Cortex of kidney (tissue), 1 donor: ENCODE measurements at places on chromosomes 11 and 22.

DNA sequence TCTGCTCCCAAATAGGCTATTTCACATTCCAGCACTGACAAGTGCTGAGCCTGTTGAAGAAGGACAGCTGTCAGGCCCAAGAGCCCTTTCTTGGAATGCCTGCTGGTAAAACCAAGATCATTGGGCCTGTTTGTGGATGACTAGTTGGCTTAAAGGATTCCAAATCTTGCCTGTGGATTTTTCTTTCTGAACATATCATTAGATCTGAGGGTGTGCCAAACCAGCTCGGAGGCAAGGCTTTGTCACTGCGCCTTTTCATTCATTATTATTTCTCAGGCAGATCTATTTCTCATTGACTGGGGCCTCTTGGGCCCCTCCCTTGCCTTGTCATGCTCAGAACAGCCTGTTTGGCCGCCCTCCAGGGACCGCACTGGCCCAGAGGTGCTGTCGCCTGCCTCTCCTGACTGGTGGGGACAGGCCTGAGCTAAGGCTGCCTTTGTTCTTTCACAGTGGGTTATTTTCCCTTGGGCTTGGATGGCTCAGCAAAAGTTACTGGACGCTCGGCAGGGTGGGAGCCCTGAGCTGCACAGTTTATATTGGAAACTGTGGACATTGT, 222.7 kb upstream of the SESN3 start:
- no peak for DNase-seq

- no peak for DNase-seq
Observed at GRCh38 chr22:41947424-41948080, 600 bp upstream of the CENPM start.

DNA sequence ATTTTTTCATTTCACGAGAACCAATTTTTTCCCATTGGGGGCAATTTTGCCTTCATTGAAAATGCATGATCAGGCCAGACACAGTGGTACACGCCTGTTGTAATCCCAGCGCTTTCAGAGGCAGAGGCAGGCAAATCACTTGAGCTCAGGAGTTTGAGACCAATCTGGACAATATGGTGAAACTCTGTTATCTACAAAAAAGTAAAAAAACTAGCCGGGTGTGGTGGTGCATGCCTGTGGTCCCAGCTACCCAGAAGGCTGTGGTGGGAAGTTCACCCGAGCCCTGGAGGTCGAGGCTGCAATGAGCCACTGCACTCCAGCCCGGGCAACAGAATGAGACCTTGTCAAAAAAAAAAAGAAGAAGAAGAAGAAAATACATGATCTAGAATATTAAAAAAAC, 19.2 kb upstream of the UPK3A start:
- no peak for DNase-seq

DNA sequence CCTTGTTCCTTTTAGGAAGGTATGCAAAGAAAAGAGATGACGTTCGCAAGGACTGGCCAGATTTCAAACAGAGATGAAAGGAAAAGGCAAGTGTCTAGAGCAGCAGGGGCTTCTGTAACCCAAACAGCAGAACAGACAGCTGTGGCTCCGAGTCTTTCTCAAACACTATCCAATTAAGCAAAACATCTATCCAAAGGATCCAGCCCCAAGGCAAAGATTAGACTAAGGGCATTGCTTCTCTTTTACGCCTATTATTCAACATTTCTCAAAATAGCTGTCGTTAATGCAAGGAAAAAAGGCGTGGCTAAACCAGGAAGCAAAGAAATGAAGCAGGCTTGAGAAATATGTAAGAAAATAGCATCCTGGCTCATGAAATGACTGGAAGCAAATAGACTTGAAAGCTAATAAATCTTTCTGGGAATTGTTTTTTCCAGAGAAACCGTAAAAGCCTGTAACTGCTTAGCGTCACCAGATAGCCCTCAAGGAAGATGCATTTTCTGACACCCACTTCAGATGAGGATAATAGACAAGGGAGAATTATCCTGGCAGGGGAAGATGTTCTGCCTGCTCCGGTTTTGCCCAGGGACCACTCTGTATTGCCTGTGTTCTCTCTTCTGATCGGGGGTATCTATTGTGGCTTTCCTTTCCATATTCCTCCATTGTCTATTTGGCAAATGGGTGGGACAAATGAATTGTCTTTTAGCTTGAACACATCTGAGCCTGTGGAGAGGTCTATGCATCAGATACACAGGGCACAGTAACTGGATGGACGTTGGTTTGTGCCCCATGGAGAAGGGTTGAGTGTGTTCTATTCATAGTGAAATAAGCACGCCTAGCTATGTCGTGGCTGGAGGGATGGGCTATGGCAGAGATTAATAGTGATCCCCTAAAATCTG, 20.2 kb downstream of the C11orf96 start:
- DNase-seq, result no peak

DNA sequence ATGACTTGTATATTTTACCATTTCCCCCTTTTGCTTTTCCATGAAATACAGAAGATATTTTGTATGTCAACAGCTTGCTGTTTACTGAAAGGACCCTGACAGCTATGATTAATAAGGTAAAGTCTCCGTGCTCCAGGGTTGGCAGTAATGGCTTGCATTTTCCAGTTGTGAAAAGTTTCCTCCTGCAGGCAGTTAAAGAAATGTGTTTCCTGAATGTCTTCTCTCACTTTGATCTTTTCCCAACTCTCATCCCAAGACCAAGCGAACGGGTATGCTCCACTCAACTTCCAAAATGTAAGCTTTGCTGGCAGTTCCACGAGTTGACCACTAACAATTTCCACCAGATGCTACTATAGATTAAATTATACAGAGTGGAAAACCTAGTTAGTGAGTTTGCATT, 8.9 kb downstream of the FIBIN start:
- no peak for DNase-seq

- no peak for DNase-seq
Observed at GRCh38 chr11:70067036-70067435, 11.1 kb upstream of the ANO1 start.

- no peak for DNase-seq
Observed at GRCh38 chr11:79189601-79190000, 251.2 kb downstream of the TENM4 start.

DNA sequence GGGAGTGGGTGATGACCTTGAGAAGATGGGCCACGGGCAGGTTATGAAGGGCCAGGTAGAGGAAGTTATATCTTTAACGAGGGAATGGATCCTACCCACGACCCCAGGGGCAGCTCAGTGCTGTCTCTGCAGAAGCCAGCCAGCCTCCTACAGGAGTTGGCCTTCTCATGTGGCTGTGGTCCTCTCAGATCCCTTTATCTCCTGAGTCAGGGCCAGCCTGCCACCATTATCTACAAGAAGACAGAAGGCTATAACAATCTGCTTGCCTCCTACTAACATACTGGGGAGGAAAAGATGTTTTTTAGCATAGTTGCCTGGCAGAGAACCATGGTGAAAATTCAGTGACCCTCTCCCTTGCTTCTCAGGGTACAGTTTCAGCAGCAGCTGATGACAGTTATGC, 7.0 kb upstream of the YWHAH start:
- no peak for DNase-seq

GRCh38 chr22:25536589-25536988, 27.9 kb upstream of the GRK3 start:
- no peak for DNase-seq

DNA sequence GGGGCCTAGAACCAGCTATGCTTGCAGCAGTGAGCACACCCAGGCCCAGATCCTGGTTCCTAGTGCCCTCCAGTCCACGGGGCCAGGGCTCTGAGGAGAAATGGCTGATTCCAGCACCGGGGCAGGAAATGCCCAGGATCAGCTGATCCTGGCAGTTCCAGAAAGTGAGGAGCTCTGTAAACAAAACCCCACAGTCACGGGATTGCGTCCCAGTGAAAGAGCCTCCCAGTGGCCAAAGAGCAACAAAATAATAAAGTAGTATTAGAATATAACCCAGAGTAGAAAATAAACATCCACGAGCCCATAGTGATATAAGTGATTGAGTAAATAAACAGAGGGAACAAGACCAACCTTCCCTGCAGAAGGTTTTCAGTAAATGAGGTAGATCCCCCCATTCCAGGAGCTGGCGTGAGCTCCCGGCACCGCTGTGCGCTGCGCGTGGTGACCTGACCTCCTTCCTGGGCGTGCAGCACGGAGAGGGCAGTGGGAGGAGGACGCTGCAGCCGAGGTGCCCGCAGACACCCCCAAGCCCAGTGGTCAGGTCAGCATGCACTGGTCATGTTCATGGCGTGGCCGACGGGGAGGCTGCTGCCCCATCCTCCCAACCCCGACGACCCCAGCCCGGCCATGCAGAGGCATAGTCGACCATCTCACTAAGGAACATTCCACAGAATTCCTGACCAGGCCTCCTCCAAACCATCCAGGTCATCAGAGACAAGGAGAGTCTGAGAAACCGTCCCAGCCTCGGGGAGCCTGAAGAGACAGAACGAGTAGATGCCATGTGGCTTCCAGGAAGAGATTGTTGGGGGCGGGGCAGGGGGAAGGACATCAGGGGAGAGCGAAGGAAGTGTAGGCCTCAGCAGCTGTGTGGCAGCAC, 19.8 kb downstream of the PTDSS2 start:
- DNase-seq, result no peak

GRCh38 chr11:134564472-134565200, 152.6 kb upstream of the B3GAT1 start:
- DNase-seq, result no peak

GRCh38 chr11:116412118-116412889, 360.5 kb downstream of the BUD13 start:
- DNase-seq, result no peak

GRCh38 chr22:42511401-42511891, 8.2 kb downstream of the RRP7A start:
- DNase-seq, result no peak

DNA sequence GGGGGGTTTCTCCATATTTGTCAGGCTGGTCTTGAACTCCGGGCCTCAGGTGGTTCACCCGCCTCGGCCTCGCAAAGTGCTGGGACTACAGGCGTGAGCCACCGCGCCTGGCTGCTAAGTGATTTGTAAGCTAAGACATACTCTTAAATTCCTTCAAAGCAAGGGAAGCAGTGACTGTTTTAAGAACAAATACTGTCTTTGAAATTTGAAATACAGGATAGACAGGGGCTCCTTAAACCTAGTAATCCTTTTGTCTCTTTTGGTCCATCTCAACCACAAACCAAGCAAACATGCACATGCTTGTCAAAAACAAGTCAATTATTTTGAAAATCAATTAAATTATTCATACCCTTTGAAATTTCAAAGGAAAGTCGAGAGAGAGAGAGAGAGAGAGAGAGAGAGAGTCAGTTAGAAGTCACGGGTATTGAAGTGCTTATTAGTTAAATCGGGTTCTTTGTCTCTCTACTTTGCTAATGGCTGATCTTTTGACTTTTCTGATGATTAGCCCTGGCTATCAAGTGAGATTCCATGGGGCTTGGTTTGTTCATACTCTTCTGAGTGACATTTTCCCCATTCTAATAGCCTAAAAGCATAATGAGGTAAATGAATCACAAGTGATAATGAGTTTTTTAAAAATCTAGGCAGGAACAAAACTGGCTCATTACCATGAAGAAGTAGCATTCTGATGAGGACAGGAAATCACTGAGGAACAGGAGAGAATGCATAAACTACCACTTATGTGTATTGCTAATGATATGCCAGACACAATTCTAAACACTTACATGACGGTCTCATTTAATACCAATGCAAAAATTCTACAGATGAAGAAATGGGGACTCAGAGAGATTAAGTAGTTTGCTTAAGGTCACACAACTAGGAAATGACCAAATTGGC, 48.0 kb downstream of the MCHR1 start:
- no peak for DNase-seq

DNA sequence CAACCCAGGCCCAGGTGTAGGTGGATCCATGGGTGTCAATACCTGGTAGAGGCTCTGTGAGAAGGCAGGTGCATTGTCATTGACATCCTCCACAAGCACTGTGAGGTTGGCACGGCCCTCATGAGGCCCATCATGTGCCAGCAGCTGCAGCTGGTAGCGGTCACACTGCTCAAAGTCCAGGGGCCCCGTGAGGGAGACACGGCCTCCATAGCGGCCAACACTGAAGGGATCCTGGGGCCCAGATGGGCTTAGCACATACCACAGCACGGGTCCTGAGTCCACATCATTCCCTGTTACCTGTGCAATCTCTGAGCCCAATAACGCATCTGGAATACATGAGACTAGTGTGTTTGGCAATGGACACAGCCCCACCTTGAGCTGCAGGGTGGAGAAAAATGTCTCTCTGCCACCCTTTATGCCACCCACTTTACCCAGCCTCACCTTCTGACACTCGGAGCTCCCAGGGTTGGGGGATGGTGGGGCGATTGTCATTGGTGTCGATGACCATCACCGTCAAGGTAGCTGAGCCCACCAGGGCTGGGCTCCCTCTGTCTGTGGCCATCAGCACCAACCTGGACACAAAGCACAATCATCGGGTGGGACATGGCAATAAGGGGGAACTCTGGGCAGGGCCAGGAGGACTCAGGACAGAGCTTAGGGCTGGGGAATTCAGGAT, 6.1 kb upstream of the TPP1 start:
- DNase-seq, result no peak

DNA sequence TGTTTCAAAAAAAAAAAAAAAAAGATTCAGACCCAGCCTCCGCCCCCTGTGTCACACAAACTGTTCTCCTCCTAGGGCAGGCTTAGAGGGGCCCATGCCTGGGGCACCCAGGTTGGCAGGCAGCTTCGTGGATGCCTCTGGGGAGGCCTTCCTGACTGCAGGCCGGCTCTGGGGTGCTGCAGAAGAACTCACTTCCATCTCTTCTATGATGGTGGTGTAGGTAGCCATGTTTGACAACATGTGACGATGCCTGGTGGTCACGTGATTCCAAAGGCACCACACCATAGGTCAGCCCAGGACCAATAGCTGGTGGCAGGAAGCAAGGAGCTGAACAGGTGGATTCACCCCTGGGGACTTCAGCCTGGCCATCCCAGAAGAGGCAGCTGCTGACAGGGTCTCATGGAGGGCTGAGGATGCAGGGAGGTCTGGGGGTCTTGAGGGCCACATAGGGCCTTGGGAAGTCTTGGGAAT, 24.1 kb upstream of the CELSR1 start:
- DNase-seq, result no peak

GRCh38 chr11:131910523-131911387, 540.3 kb downstream of the NTM start:
- no peak for DNase-seq

GRCh38 chr11:47106798-47107411, 69.8 kb downstream of the ARFGAP2 start:
- DNase-seq, result no peak

- DNase-seq, result no peak
Observed at GRCh38 chr22:29813126-29813525, 24.9 kb downstream of the ASCC2 start.

DNA sequence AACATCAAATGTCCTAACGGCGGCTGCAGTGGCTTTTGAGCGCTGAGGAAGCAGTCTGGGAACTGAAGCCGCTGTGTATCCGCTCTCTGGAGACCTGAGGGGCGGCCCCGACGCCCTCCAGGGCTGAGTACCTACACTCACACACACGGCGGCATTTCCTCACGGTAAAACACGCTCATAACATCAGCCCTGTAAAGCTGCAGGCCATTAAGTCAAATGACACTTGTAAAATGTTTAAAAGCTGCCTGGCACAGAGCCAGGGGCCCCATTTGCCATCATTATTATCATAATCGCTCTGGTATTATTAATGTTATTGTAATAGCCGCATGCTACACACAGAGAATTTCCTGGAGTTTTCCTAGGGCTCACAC, 5.1 kb downstream of the CARS1 start:
- no peak for DNase-seq
